Posterior vena cava (tissue), 2 donors: ENCODE measurements at places on chromosomes 3 and 15. TPM values are rescaled to one million over a fixed set of nuclear protein-coding genes. Genes with fewer than 3 reads are reported as not detected.
A peak's percentile ranks its signal among the peaks of the same experiment; 100 is the strongest.

DNA sequence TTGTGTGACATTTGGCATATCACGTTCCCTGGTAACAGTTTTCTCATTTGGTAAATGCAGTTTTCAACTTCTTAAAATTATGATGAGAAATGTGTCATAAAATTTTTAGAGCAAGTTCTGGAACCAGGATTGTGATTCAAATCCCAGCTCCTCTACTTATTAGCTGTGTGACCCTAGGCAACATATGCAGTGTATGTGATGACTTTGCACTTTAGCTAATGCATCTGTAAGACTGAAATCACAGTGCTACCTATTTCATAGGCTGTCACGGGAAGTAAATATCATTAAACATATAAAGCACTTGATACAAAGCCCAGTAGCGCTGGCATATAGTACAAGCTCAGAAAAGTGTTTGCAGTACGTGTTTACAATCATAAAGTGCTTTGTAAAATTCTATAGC, 419.4 kb downstream of the GRM7 start:
- no peak for DNase-seq

- no peak for DNase-seq
Observed at GRCh38 chr15:66911131-66911700, 154.2 kb upstream of the SMAD3 start.

GRCh38 chr15:41982133-41982930, 10.0 kb upstream of the EHD4 start:
- DNase-seq: peak; percentile 9

GRCh38 chr3:39268549-39268900, 11.3 kb downstream of the CX3CR1 start:
- DNase-seq: no peak

DNA sequence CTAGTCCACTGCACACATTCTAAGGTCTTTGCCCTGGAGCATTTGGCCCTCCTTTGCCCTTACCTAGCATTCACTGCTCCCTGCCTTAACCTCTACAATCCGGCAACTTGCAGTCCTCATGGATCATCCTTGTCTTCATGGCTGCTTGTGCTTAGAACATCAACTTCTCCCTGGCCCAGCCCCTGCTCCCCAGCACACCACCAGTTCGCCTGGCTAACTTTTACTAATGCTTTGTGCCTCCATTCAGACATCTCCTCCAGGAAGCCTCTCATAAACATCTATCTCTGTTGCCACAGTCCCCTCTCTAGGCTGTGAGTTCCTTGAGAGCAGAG, 57.1 kb downstream of the AAGAB start:
- DNase-seq: no peak

- no peak for DNase-seq
Observed at GRCh38 chr3:138222131-138222941, 35.2 kb downstream of the ARMC8 start.

- peak; percentile 67 for DNase-seq
Observed at GRCh38 chr3:13161021-13161759, 88.0 kb upstream of the IQSEC1 start.

GRCh38 chr3:115359536-115359935, 212.4 kb upstream of the ZBTB20 start:
- DNase-seq: no peak

DNA sequence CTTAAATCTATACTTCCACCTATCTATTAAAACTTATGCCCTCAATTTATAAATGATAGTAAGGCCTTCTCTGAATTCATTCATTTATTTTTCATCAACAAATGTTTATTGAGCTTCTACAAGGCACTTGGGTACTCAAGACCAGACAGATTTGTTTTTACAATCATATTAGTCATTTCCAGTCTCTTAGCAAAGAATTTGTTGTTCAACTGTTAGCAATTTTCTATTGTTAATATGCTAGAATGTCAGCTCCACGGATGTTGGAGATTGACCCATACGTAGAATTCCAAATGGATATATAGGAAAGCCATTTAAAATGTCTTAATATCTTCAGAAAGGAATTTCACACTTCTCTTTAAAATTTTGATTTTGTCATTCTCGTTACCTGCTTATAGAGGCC, 36.7 kb downstream of the ZBTB38 start:
- DNase-seq: no peak

The CHRNA7 gene
- total RNA-seq: 1.3 TPM
